ENCODE measurements at places on chromosomes 16 and 17.

DNA sequence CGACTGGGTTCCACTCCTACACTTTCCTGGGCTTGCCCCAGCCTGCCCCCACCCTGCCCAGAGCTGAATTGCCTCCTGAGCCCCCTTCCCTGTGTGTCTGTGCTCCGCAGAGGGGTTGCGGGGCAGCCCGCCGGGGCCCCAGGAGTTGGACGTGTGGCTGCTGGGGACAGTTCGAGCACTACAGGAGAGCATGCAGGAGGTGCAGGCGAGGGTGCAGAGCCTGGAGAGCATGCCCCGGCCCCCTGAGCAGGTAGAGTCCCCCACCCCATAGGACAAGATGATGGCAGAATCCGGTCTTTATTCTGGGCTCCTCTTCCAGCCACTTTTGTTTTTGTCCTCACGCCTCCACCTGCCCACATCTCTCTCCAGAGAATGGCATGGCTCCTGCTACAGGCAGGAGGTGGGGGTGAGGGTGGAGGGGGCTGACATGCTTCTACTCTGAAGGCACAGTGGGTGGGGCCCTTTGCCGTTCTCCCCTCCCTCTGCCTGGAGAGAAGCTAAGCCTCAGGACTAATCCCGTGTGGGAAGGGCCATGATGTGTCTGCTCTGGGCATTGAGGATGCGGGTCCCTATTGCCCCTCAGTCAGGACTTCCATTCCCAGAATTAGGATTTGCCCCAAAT, 3.5 kb downstream of the ACBD4 start:
- no peak for DNase-seq

- DNase-seq = no peak
These were observed 16.9 kb downstream of the KNOP1 start for GRCh38 chr16:19701091-19701490.

- DNase-seq = no peak
These were observed 222.7 kb upstream of the CIBAR2 start for GRCh38 chr16:85334718-85335583.

- no peak for DNase-seq
These were observed 525.6 kb downstream of the MAF start for GRCh38 chr16:79074951-79075350.

DNA sequence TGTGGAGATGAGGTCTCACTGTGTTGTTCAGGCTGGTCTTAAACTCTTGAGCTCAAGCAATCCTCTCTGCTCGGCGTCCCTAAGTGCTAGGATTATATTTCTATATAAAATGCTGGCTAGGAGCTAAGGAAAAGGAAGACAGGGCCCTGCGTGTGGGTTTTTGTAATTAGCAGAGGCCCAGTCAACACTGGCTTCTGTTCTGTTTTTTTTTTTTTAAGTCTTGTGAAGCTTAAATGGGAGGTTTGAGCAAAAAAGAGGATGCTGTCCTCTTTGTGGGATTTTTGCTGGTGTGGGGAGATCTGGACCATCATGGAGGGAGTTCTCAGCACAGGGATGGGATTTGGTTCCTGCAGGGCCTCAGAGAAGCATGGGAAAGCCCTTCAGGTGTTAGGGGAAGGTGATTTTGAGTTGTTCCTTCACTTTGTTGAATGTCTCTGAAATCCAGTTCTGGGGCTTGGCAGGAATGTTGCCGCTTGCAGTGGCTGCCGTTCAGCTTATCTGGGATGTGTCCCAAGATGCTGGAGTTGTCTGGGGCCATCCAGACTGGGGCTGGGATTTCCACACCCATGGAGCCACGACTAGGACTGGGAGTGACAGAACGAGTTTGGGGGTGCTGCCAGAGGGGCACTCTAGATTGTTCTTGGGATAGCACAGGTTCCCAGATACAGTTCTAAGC, 4.2 kb downstream of the PYCARD start:
- no peak for DNase-seq

- DNase-seq = no peak
These were observed 157.2 kb downstream of the RAB11FIP4 start for GRCh38 chr17:31548709-31549108.

- no peak for DNase-seq
These were observed 7.8 kb upstream of the SLC38A10 start for GRCh38 chr17:81302861-81303333.

DNA sequence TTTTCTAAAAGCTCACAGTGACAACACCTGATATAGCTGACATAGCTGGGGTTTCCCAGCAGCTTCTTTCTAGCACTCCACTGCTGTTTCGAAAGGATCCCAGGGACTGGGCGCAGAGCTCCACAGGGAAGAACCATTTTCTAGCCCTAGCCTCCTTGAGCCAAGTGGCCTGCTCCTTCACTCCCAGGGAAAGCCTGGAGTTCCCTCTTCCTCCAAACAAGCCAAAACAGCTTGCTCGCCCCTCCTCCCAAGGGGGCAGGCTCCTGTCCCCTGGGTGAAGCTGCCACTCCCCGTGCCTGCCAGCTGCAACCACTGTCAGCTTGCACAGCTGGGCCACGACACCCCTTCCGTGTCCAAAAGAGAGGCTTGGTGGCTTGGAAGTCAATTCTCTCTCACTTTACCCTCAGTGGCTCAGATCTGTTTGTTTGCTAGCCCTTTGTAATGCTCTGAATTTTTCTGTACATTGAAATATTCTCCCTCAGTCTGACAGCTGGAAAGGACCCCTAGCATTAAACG, 59.8 kb downstream of the CYTH1 start:
- DNase-seq = no peak

DNA sequence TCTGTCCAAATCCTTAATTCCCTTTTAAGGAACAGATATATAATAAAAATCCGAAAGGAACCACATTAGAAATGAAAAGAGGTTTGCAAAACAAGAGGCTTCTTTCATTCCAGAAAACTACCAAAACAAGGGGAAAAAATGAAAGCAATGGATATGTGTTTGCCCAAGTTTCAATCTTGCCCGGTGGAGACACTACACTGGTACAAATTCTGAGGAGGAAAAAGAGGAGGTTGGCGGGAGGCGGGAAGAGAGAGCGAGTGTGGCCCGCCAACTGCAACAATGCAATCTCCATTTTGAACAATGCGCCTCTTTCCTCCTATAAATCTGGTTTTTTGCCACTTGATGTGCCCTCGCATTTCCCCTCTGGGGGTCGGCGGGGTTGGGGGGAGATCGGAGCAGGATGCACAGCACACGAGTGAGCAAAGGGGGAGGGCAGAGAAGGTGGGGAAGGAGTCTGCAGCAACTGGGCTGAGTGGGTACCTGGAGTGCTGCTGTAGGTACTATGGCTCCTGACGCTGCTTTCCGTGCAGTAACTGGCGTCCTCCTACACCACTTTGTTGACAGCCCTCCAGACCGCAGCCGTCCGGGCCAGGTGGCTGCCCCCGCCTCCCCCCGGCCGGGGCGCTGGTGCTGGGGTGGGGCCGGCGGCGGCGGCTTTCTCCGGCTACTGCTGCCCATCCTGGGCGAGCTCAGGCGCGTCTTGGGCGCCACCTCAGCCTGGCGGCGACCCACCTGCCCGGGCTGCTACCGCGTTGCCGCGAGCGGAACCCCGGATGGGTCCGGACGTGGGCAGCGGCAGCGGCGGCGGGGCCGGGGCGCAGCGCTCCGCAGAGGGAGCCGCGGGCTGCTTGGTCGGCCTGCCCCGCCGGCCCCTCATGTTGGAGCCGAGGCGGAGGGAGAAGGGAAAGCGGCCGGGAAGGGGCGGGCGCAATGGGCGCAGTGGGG, 93.8 kb upstream of the PLEKHM1 start:
- DNase-seq = peak; percentile 40
